ENCODE measurements at places on chromosomes 5 and 9.
A peak's percentile ranks its signal among the peaks of the same experiment; 100 is the strongest.

DNA sequence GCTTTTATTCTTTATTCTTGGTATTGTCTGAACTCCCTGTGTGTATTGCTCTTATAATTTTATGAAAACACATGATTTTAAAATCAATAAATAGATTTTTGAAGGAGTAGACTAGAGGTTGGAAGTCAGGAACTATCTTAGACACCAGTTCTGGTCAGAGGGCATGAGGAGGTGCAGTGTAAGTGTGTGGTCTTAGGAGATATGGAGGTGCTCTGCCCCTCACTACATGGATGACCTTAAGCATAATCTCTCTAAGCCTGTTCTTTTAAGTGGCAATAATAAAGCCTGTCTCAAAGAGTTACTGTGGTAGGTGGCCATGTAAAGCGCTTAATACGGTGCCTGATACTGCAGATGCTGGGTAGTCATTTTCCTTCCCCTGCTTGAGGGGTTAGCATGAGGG is 34.0 kb downstream of the RPS23 start:
- no peak for DNase-seq

- no peak for DNase-seq
Observed at GRCh38 chr5:142576804-142577203, 109.1 kb downstream of the FGF1 start.

- DNase-seq, result no peak
Observed at GRCh38 chr5:169732841-169733240, 95.8 kb downstream of the DOCK2 start.

GRCh38 chr5:140977003-140977402 is 10.7 kb downstream of the PCDHAC2 start:
- no peak for DNase-seq

- peak; percentile 77 for DNase-seq
Observed at GRCh38 chr9:34380511-34381315, 4.0 kb upstream of the MYORG start.

GRCh38 chr5:125408448-125409233 is 662.2 kb upstream of the ZNF608 start:
- no peak for DNase-seq

Measured in NAMALWA (cell line).